Activated CD4-positive, alpha-beta memory T cell treated with anti-CD3 and anti-CD28 coated beads, Interleukin-2, amount 10 ng/mL, durations not matched to agents 7 days and 5 days (primary cell): ENCODE measurements at places on chromosomes 1 and 21. TPM values are rescaled to one million over a fixed set of nuclear protein-coding genes. Genes with fewer than 3 reads are reported as not detected.

- H3K4me3 ChIP-seq, result no peak overlapping the region
- DNase-seq, result no peak
- peaks cover 14% of the 10 kb centered on the region for H3K27me3 ChIP-seq
- no peaks in the 10 kb centered on the region for H3K4me1 ChIP-seq
- no peak overlapping the region for H3K27ac ChIP-seq
- no peaks in the 10 kb centered on the region for H3K36me3 ChIP-seq
Measured at GRCh38 chr1:11334821-11335220, 61.8 kb downstream of the UBIAD1 start.

DNA sequence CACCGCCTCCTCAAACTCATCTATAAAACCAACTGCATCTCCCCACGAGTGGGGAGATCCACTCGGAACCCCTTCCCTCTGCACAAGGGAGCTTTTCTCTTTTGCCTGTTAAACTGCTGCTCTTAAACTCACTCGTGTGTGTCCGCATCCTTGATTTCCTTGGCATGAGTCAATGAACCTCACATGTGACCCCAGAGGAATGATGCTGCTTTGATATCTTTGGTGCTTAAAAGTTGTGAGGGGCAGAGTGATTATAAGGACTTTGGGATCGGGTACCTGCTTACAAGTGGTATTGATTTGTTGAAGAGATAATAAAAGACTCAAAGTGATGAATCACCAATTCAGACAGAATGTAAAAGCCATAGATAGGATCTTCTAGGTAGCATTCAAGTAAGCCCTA lies 125.3 kb downstream of the GREM2 start:
- no peak overlapping the region for H3K27ac ChIP-seq
- no peak overlapping the region for H3K4me3 ChIP-seq
- DNase-seq, result no peak

DNA sequence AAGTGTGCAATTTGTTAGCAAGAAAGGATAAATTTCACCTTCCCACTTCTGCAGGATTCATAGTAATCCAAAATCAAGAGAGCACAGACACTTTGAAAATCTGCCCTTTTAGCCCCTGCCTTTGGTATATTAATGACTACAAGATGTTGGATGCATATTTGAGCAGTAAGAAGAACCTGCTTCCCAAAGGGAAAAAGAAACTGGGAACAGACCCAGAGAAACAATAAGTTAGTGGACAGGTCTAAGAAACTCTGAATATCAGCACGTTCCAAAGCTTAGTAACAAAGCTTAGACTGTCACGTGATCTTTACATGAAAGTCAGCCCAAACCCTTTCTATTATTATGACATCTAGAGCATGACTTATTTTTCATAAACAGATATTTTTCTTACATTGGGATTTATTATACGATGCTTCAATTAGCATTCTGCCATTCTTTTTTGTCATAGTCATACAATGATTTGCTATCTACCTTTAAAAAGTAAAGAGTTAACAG lies 390.9 kb upstream of the ADGRL2 start:
- no peak overlapping the region for H3K4me3 ChIP-seq
- no peak for DNase-seq
- no peaks in the 10 kb centered on the region for H3K36me3 ChIP-seq
- no peaks in the 10 kb centered on the region for H3K27me3 ChIP-seq
- H3K27ac ChIP-seq, result no peak overlapping the region

DNA sequence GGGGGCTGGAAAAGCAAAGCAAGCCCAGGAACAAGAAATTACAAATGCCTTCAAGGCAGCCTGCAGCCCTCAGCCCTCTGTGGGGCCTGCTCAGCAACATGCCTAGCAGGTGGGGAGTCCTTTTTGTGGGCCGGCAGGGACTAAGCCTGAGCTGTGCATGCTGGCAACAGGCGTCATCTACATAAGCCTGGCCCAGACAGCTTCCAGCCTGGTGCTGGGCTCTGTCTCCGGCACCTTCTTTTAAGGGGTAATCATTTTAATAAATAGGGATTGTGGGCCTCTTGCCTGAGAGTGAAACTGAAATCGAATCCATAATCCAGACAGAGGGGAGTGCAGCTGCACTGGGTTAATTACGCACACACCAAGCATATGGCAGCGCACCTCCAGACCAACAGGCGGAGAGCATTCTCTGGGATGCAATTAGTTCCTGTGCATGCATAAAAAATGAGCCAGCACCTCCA lies 96.6 kb downstream of the DDX20 start:
- no peaks in the 10 kb centered on the region for H3K36me3 ChIP-seq
- no peak overlapping the region for H3K27ac ChIP-seq
- DNase-seq, result no peak
- no peaks in the 10 kb centered on the region for H3K4me1 ChIP-seq

- peaks cover 8% of the 10 kb centered on the region for H3K4me1 ChIP-seq
- no peak overlapping the region for H3K27ac ChIP-seq
- no peaks in the 10 kb centered on the region for H3K27me3 ChIP-seq
- peaks cover 38% of the 10 kb centered on the region for H3K36me3 ChIP-seq
- DNase-seq, result no peak
Measured at GRCh38 chr1:53286955-53287354, 40.9 kb downstream of the LRP8 start.

- H3K4me3 ChIP-seq, result no peak overlapping the region
- DNase-seq, result no peak
- H3K27ac ChIP-seq, result no peak overlapping the region
- no peaks in the 10 kb centered on the region for H3K4me1 ChIP-seq
Measured at GRCh38 chr1:230839173-230839572, 29.1 kb downstream of the C1orf198 start.

DNA sequence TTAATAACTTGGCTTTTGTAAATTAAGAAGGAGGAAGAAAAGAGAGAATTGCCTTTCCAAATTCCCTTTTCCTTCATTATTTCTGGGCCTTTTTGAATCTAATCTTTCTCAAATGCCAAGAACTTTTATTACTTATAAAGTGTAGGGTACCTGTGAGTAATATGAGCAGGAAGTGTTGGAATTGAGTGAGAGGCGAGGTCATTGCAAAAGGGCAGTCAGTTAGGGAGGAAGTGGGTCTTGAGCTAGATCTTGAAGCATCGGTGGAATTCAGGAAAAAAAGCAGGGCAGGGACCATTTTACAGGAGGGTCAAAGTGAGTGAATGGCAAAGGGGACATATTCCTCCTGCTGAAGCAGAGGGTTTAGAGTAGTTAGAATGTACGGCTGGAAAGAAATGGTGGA lies 23.4 kb downstream of the DDI2 start:
- no peaks in the 10 kb centered on the region for H3K27me3 ChIP-seq
- DNase-seq, result no peak
- peaks cover 3% of the 10 kb centered on the region for H3K4me1 ChIP-seq
- no peak overlapping the region for H3K4me3 ChIP-seq
- peaks cover 70% of the 10 kb centered on the region for H3K36me3 ChIP-seq
- H3K27ac ChIP-seq, result peak overlapping the region; percentile 41

DNA sequence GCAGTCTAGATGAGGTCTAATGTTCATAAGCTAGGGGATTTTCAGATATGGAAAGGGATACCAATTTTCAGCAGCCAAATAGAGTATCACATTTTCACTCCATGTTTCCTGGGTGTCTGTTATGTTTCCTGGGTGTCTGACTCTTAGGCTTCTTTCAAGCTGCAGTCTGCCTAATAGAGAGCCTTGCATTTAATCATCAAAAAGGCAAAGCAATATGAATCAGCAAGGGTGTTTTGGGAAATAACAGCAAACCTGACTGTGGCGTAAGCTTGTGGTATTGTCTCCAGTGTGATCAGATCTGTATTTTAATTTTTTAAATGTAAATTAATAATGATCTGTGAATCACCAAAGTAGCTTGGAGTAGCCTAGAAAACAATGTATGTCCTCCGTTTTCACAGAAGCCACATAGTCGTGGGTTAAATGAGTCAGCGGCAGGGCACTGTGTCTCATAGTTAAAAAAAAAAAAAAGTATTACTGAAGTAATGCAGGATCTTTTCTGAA lies 10.4 kb downstream of the LGALS8 start:
- peak overlapping the region; percentile 81 for H3K27ac ChIP-seq
- H3K4me3 ChIP-seq, result peak overlapping the region; percentile 22
- H3K4me1 ChIP-seq, result peaks cover 53% of the 10 kb centered on the region
- peaks cover 73% of the 10 kb centered on the region for H3K36me3 ChIP-seq
- no peaks in the 10 kb centered on the region for H3K27me3 ChIP-seq

- H3K27me3 ChIP-seq, result peaks cover 9% of the 10 kb centered on the region
- H3K4me3 ChIP-seq, result no peak overlapping the region
- DNase-seq, result no peak
- peaks cover 41% of the 10 kb centered on the region for H3K4me1 ChIP-seq
Measured at GRCh38 chr1:205291596-205291995, 29.9 kb downstream of the NUAK2 start.

DNA sequence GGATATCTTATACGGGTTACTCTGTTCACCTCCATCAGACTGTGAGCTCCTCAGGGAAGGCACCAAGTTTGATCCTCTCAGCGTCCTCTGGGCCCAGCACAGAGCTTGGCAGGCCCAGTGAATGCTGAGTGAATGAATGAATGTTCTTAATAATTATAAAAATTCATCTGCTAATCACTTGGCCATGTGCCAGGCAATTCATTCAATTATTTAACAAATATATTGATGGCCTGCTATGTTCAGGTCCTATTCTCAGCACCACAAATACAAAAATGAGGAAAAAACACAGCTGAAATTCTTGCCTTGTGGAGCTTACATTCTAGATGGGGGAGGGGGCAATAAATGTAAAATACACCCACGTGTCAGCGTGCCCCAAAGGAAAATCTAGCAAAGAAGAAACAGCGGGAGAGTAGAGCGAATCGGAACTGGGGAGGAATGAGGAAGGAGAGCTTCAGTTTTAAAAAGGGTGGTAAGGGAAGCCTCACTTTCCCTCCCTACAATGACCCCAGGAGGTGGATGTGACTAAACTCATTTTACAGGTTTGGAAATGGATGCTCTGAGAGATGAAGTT lies 15.8 kb downstream of the CDCP2 start:
- no peaks in the 10 kb centered on the region for H3K27me3 ChIP-seq
- no peaks in the 10 kb centered on the region for H3K4me1 ChIP-seq
- no peak overlapping the region for H3K27ac ChIP-seq

DNA sequence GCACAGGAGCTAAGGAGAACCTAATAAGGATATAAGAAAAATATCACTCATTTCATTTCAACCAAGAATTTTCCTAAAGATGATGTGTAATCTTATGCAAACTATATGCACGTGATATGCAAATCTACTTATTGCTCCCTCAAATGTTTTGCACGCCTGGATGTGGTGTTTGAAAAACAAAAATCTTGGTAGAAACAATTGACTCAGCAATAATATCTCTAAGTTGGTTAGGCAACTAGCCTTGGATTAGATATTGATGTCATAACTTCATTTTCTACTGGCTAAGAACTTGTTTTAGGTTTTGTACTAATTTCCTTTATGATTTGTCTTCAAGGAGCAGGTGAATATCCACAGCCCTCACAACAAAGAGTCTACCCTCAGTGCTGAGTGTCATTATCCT lies 164.6 kb downstream of the TM2D1 start:
- H3K4me1 ChIP-seq, result no peaks in the 10 kb centered on the region
- H3K27me3 ChIP-seq, result peaks cover 3% of the 10 kb centered on the region
- H3K27ac ChIP-seq, result no peak overlapping the region
- no peak for DNase-seq
- H3K36me3 ChIP-seq, result no peaks in the 10 kb centered on the region
- no peak overlapping the region for H3K4me3 ChIP-seq

- H3K4me1 ChIP-seq, result no peaks in the 10 kb centered on the region
- DNase-seq, result no peak
- no peaks in the 10 kb centered on the region for H3K36me3 ChIP-seq
- H3K27me3 ChIP-seq, result no peaks in the 10 kb centered on the region
Measured at GRCh38 chr21:25133939-25134338, 473.3 kb downstream of the MRPL39 start.

- H3K4me1 ChIP-seq, result no peaks in the 10 kb centered on the region
- H3K36me3 ChIP-seq, result no peaks in the 10 kb centered on the region
- H3K4me3 ChIP-seq, result no peak overlapping the region
- no peaks in the 10 kb centered on the region for H3K27me3 ChIP-seq
Measured at GRCh38 chr1:245797592-245798348, 643.0 kb downstream of the KIF26B start.

DNA sequence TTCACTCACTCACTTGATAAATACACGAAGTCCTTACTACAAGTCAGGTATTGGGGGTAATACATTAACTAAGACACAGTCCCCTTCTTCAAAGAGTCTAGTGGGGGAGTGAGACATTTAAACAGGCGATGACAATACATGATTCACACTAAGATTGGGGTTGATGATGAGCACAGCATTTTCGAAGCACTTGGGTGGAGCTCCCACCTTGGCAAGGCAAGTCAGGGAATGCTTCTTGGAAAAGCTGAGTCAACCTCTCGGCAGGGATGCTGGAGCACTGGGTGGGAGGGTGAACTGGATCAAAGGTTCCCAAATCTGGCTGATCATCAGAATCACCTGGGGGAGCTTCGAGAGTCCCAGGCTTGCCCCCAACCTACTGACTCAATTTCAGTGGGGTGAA lies 57.9 kb upstream of the ENAH start:
- DNase-seq, result no peak
- no peak overlapping the region for H3K27ac ChIP-seq
- no peaks in the 10 kb centered on the region for H3K4me1 ChIP-seq
- H3K4me3 ChIP-seq, result no peak overlapping the region
- H3K36me3 ChIP-seq, result no peaks in the 10 kb centered on the region
- H3K27me3 ChIP-seq, result no peaks in the 10 kb centered on the region

PIGM gene
- total RNA-seq, result 5.7 TPM

RBM11 gene
- 0.88 TPM for total RNA-seq

KRTAP27-1 gene
- not detected for total RNA-seq

GJA4 gene
- not detected for total RNA-seq

CFHR4 gene
- total RNA-seq, result not detected

CCDC24 gene
- total RNA-seq, result 1.8 TPM
